CD4-positive, alpha-beta T cell (primary cell): ENCODE measurements at places on chromosomes 7 and 10.

GRCh38 chr10:132547421-132547861 lies 9.9 kb downstream of the INPP5A start:
- DNase-seq: peak; percentile 68

DNA sequence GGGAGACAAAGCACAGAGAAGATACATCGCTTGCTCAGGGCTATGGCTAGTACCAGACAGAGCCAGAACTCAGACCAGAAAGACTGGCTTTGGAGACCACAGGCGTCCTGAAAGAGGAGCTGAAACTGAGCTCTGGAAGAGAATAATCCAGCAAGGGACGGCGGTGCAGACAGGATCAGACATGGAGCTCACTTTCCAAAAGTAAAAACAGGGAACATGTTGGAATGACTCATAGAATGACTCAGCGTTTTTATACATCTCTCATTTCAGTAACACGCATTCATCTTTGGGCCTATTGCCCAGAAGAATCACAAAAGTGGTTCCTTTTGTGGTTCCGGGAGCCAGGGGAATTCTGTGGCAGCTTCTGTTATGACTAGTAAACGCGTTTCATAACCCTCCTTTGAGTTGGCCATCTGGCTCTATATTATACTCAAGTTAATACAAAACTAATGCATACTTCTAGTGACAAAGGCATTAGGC lies 37.2 kb downstream of the PLEKHS1 start:
- DNase-seq: no peak

DNA sequence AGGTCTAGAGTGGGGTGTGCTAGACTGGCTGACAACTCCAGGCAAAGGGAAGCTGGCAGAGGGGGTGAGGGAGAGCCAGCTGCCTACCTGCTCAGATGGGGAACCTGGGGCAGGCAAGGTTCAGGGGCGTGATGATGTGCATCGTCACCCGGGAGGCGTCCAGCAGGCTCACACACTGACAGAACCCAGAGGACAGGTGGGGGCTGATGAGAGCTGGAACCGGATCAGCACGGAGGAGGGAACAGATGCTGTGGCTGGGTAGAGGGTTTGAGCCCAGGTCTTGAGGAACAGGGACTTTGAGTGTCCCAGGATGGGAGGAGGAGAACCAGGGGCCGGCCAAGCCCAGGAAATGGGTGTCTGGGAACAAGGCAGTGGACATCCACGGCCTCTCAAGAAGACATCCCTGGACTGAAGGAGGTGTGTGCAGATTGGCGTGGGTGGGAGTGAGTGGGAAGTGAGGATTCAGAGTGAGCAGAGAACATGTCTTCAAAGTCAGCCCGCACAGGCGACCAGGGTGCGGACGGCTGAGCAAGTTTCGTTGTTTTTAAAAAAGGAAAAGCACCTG lies 3.9 kb downstream of the RASGEF1A start:
- DNase-seq: no peak

DNA sequence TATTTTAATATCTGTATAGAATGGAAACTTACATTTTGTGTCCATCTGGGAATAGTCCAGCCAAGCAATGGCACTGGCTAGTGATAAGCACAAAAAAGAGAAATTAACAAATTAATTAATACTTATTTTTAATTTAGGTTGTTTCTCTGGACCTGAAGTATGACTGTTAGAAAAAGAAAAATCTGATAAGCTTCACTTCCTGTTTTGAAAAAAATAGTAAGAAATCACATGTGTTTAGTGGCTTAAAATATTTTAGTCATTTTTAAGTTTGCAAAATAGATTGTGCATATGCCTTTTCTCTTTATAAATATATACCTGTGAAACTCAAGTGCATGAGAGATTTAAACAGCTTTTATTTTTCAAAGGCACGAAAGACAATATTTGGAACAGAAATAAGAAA lies 50.1 kb upstream of the CREB5 start:
- DNase-seq: no peak

- DNase-seq: no peak
These were observed 11.6 kb upstream of the ADD3 start for GRCh38 chr10:109996225-109996624.

GRCh38 chr7:153682628-153683027 lies 369.6 kb upstream of the DPP6 start:
- no peak for DNase-seq

DNA sequence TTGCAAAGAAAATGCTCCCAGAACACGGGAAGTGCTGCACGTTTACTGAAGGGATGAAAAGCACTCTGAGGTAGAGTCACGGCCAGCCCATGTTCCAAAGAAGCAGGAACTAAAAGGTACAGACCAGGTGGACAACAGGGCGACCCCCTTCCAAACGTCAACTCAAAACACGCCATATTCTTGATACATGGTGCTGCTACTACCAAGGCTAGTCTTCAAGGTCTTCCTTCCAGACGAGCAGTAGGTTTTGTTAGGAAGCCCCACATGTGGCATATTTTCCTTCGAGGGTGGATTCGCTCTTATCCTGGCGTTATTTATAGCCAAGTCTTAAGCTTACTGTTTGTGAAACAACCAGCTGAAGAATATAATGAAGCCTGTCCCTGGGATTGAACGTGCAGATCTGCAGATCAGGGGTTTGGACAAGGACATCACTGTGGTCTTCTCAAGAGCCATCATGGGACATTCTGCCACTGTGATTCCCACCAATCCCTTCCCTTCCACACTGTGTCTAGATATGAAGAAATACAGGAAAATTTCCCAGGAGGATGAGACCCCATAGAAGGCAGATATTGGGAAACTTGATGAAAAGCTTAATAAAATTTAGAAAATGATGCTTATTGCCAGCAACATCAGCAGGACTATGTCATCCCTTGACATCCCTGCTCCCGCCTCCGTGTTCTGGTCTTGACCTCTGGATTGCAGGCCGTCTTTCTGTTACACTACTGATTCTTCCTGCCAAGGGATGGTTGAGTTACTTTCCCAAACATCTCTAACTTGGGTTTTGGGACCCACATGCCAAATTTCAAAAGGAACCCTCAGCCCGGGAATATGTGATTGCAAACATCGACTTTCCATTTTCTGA lies 734.4 kb downstream of the PARD3 start:
- DNase-seq: no peak

DNA sequence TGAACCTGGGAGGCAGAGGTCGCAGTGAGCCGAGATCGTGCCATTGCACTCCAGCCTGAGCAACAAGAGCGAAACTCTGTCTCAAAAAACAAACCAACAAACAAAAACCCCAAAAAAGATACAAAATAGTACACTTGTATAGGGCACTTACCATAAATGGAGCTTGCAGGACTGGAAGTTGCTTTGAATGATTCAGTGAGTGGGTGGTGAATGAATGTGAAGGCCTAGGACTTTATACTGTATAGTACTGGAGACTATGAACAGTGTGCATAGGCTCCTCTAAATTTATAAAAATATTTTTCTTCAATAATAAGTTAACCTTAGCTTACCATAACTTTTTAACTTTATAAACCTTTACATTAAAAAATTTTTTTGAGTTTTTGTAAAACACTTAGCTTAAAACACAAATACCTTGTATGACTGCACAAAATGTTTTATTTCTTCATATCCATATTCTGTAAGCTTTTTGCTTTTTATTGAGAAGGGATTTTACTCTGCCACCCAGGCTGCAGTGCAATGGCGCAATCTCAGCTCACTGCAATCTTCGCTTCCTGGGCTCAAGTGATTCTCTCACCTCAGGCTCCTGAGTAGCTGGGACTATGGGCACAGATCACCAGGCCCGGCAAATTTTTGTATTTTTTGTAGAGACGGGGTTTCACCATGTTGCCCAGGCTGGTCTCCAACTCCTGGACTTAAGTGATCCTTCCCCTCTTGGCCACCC lies 6.9 kb upstream of the H2AZ2 start:
- no peak for DNase-seq

DNA sequence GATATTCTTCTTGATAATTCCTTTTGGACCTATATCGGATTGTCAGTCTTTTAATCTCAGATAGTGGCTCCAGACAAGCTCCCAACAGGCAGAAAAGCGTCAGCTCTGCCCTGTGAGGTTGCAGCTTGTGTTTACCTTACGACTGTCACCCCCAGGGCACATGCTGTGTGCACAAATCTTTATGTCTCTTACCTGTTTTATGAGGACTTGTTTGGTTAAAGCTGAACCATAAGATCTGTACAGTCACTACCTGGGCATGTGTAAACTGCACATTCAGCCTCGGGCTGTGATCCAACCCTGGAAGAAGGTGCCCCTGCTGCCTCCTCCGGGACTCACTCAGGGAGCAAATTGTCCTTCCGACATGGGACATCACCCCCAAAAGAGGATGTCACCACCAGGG lies 119.8 kb downstream of the GALNT17 start:
- no peak for DNase-seq

DNA sequence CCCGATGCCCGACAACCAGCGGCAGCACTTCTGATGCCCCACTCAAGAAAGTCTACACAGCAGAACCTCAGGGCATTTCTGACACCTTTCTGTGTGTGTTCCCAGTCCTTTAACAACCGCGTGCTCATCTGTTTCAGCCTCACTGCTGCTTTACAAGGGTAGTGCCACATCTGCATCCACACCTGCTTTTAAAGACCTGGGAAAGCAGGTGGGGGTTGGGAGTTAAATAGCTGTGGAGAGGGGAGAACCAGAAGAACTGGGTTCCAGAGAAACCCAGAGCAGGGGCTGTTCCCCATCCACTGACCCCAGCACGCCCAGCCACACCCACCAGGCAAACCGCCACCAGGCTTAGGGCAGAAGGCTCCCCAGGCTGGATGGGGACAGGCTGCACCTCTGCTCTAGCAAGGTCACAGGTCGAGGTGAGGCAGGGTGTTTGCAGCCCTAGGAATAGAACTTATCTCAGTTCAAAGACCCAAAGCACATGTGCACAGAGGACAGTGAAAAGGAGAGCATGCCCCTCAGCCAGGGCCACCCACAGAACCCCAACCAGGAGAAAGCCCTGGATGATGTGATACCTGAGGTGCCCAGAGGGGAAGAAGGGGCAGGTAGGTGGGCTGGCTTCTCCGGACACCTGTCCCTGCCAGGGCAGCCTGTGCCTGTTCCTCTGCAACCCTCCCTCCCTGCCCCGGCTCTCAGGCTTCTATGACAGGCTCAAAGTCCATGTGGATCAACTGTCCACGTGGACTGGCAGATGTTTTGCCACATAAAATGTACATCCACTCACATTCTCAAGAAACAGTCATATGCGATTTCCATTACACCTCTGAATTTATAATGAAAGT lies 51.3 kb downstream of the COBL start:
- DNase-seq: no peak

DNA sequence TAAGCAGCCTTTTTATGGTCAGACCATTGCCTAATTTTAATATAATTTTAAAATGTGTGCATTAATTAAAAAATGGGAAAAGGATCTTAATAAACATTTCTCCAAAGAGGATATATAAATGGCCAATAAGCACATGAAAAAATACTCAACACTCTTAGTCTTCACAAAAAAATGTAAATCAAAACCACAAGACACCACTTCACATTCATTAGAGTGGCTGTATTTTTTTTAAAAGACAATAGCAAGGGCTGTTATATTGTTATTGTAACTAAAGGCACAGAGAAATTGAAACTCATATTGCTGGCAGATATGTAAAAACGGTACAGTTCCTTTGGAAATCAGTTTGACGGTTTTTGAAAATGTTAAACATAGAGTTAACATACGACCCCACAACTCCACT lies 3.2 kb upstream of the CROT start:
- no peak for DNase-seq

DNA sequence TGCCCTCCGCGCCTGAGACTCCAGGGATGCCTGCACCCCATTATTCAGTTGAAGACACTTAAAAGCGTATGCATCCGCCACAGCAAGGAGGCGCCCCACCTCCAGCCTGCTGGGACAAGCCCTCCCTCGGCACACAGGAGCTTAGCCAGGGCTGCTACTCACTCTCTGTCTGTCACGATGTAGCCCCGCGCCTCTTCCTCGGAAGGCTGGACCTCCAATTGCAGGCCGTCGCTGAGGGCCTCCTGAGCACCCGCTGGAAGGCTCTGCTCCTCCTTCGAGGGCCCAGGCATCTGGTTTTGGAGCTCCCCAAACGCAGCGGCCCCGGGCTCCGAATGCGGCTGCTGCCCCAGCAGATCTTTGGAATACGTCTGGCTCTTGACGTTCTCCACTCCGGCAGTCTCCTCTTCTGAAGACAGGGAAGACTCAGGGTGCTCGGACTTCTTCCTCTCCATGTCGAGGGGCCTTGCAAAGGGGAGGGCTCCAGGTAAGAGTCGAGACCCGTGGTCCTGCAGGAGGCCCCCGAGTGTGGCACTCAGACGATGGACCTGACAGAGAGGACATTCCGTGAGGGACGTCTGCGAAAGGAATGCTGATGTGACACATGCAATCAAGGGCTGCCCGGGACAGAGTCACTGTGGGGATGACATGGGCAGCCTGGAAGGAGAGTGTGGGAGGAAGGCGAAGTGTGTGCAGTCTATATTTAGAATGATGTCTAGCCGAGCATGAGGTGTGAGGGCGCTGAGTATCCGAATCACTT lies 453.9 kb downstream of the PTPRN2 start:
- no peak for DNase-seq

DNA sequence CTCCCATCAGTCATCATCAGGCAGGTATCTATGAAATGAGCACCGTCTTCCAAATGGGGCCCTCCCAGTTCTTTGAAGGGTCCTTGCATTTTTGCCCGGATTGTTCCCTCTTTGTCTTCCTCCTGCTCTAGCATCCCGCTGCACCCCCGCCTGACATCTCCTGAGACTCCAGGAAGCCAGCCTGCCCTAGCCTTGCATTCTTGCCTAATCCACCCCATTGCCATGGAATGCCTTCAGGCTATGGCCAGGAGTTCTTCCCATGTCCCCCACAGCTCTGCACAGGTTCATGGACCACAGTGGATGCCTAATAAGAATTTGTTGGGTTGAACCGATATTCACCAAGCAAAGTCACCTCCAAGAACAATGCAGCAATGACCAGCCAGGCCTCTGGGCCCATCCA lies 62.1 kb downstream of the ZMIZ1 start:
- DNase-seq: no peak
